ENCODE measurements at places on chromosomes 11 and 22. TPM values are rescaled to one million over a fixed set of nuclear protein-coding genes. Genes with fewer than 3 reads are reported as not detected.

ZNF280B gene
- 2.2 TPM for total RNA-seq

OR51E2 gene
- 0.59 TPM for total RNA-seq

PHOX2A gene
- total RNA-seq = not detected

APOA4 gene
- total RNA-seq = not detected

ZDHHC8 gene
- total RNA-seq = 32.7 TPM

MCAM gene
- 108 TPM for total RNA-seq

CLNS1A gene
- total RNA-seq = 204 TPM

POLR3H gene
- 20.5 TPM for total RNA-seq

LYVE1 gene
- total RNA-seq = not detected

MUC6 gene
- total RNA-seq = not detected

SCN2B gene
- total RNA-seq = not detected

CCDC81 gene
- 7.7 TPM for total RNA-seq
